ENCODE measurements at places on chromosomes 3 and 15.

DNA sequence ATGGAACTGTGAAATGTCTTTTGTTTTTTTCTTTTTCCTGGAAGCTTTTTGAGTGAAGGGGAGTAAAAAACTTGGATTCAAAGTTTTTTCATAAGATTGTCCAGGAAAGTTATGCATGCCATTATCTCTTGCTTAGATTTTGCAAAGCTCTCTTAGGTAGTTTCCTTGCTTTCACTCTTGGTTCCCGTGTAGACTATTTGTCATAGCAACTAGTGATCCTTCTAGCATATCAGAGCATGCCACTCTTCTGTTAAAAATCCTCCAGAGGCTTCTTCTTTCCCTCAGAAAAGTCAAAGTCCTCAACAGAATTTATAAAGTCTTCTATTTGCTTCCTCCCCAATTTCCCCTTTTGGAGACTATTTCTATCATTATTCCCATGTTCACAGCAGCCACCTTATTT, 21.1 kb downstream of the GTF2E1 start:
- DNase-seq: no peak

- no peak for DNase-seq
These were observed 37.0 kb upstream of the PIK3R4 start for GRCh38 chr3:130783629-130784028.

GRCh38 chr3:72240531-72240930, 455.6 kb upstream of the PROK2 start:
- no peak for DNase-seq

DNA sequence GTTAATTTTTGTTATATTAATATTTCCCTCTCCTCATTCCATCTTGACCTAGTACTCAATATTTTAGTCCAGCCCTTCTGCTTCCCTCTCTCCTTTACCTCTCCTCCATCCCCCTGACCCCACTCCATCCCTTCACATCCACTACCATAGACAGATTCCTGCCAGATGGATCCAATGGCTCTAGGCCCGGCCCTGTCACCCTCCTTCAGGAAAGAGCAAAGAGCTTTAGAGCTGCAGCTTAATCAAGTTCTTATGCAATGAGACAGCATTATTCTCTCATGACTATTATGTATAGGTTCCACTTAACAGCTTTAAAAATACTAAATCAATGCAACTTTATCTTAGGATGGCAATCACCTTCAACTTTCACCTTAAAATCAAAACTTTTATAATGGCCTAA, 200.7 kb upstream of the TTC14 start:
- DNase-seq: no peak

GRCh38 chr3:141326626-141327025, 41.7 kb upstream of the ZBTB38 start:
- DNase-seq: no peak

GRCh38 chr3:172847292-172847691, 96.8 kb downstream of the ECT2 start:
- no peak for DNase-seq

GRCh38 chr15:74978503-74978902, 16.9 kb upstream of the SCAMP5 start:
- DNase-seq: no peak

DNA sequence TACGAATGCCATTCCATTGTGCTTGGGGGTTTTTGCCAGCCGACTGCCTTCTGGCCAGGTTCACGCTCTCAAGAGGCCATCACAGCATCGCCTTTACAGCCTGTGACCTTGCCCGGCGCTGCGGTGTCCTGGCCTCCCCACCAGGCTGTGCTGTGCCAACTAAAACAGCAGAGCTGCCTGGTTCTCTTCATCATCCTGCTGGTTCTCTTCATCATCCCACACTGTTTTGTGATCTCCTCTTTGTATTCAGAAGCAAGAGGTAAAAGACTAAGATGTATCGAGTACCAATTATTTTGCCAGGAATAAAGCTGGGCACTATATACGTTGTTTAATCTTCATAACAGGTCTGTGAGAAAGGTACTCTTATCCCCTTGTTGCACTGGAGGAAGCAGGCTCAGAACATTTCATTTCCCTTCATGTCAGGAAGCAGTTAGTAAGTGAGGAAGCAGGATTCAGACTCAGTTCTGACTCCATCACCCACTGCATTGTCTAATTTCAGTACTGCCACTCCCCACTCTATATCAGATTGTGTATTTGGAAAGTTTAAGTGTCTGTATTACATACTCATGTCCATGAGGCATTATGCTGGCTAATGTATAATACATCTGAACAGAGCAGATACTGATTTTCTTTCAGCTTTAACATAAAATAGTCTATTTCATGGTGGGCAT, 92.7 kb downstream of the LRRC28 start:
- peak; percentile 33 for DNase-seq

GRCh38 chr15:29162411-29162810, 107.2 kb downstream of the NSMCE3 start:
- DNase-seq: no peak

- DNase-seq: no peak
These were observed 160.1 kb downstream of the MFSD1 start for GRCh38 chr3:158961911-158962310.
